Heart left ventricle (tissue), 16 donors: ENCODE measurements at places on chromosomes 3 and 15. TPM values are rescaled to one million over a fixed set of nuclear protein-coding genes. Genes with fewer than 3 reads are reported as not detected.
A peak's percentile ranks its signal among the peaks of the same experiment; 100 is the strongest.

GRCh38 chr3:196600359-196600758, 31.9 kb downstream of the FBXO45 start:
- DNase-seq = no peak

GRCh38 chr15:100780208-100780800, 99.3 kb upstream of the ALDH1A3 start:
- no peak for DNase-seq

DNA sequence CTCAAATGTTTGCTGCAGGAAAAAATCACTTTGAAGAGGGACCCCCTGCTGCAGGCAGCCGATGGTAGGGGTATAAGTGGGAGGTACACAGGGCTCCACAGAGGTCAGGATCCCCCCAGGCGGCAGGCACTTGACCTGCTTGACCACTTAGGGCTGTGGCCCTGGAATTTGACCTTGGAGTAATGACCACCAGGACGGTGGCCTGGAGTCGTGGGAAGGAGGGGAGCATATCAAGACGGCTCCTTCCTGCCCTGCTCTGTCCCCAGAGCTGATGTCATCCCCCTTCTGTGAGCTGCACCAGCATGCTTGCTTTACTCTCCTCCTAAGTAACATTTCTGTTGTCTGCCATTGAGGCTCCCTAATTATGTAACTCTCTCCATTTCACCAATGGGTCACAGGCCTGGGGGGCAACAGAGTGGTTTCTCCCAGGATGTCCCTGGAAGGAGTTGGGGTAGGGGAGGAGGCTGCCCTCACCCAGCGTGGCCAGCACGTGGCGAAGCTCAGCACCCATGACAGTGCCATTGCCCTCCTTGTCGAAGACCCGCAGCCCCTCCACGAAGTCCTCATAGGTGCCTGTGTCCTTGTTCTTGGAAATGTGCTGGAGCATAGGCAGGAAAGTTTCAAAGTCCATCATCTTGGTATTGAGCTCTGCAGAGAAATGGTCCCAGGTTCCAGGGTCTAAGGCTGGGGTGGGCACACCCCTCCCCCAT, 4.1 kb downstream of the MYL3 start:
- DNase-seq = peak; percentile 33

PLSCR5 gene
- not detected for total RNA-seq

WDR93 gene
- not detected for total RNA-seq
